Osteoblast (primary cell): ENCODE measurements at places on chromosomes 2 and 18.

GRCh38 chr18:62209046-62209445 lies 22.0 kb downstream of the RELCH start:
- DNase-seq, result no peak

GRCh38 chr18:61703508-61703907 lies 189.3 kb downstream of the RNF152 start:
- DNase-seq, result no peak

GRCh38 chr2:120550282-120550681 lies 185.4 kb upstream of the GLI2 start:
- no peak for DNase-seq

GRCh38 chr2:232655392-232655791 lies 22.0 kb downstream of the EFHD1 start:
- no peak for DNase-seq

GRCh38 chr2:30770816-30771576 lies 36.2 kb downstream of the CAPN13 start:
- DNase-seq, result no peak

DNA sequence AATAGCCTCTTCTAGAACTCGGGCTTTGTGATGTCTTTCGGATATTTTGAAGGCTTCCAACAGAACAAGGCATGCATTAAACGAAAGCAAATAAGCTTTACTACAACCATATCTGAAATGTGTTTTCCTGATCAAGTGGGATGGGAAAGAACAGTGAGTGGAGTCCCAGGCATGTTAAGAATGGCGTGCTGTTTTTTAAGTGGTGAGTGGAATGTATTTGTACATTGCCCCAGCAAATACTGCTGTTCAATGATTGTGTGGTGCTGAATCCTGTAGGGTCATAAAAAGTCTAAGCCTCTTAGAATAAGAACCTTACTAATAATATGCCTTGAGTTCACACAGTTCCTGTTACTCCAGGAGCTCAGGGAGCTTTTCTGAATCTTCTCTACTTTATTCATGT lies 52.5 kb downstream of the POMC start:
- no peak for DNase-seq

DNA sequence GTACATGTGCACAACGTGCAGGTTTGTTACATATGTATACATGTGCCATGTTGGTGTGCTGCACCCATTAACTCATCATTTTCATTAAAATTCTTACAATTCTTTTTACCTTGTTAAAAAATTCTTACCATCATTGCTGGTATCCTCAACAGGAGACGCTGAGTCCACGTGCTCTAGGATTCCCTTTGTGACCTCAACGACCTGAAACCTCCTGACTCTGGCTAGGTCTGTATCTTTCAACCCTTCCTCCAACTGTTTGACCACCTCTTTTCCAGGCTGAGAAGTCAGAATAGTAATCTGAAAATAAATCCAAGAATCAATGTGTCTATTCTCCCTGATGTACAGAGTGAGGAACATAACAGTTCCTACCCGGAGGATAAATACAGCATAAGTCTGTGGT lies 41.2 kb downstream of the M1AP start:
- DNase-seq, result no peak

DNA sequence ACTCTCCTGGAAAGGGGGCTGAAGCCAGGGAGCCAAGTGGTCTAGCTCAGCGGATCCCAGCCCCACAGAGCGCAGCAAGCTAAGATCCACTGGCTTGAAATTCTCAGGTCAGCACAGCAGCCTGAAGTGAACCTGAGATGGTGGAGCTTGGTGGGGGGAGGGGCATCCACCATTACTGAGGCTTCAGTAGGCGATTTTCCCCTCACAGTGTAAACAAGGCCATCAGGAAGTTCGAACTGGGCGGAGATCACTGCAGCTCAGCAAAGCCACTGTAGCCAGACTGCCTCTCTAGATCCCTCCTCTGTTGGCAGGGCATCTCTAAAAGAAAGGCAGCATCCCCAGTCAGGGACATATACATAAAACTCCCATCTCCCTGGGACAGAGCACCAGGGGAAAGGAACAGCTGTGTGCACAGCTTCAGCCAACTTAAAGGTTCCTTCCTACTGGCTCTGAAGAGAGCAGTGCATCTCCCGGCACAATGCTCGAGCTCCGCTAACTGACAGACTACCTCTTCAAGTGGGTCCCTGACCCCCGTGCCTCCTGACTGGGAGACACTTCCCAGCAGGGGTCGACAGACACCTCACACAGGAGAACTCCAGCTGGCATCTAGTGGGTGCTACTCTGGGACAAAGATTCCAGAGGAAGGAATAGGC lies 282.3 kb upstream of the EPC2 start:
- DNase-seq, result no peak

DNA sequence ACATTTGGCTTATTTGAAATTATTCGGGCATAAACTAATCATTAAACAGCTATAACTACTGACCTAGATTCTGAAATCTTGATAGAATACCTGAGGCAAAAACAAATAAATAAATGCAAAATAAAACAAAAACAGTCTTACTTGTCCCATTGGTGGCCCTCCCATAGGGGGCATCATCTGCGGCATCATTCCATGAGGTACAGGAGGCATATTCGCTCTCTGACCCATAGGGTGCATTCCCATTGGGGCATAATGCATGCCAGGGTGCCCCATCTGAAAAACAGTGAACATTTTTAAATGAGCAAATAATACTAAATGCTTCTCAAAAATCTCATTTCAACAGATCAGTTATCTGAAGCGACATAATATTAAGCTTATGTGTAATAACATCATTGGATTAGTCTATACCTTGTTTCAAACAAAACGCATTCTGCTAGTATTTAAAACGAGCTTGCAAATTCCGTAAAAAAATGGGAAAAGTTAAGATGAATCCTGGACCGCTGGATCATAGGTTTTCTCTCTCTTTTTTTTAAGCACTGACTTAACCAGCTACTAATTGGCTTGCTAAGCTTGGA lies 1.3 kb downstream of the PRPF40A start:
- no peak for DNase-seq

GRCh38 chr2:235234736-235235135 lies 259.1 kb upstream of the AGAP1 start:
- peak; percentile 83 for DNase-seq

GRCh38 chr18:51275712-51276476 lies 78.4 kb upstream of the MEX3C start:
- DNase-seq, result no peak

GRCh38 chr2:240797914-240798313 lies 22.1 kb downstream of the KIF1A start:
- peak; percentile 54 for DNase-seq

- no peak for DNase-seq
These were observed 130.5 kb downstream of the BCL11A start for GRCh38 chr2:60422826-60423483.

DNA sequence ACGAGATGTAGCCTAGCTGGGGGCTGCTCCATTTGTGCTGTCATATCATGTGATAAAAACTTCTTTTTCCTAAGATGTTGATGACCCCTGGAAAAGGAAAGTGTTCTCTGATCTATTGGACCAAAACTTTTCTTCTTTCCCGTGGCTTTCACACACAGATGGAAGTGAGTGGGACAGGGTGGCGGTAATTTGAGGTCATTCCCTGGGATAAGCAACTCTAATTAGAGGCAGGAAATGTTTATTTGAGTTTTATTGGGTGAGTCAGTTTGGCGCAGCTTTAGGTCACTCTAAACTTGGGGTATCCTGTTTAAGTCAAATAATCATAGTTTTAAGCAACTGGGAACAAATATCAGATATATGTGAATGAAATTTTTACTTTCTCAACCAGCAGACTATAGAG lies 221.0 kb upstream of the EPAS1 start:
- DNase-seq, result peak; percentile 79

DNA sequence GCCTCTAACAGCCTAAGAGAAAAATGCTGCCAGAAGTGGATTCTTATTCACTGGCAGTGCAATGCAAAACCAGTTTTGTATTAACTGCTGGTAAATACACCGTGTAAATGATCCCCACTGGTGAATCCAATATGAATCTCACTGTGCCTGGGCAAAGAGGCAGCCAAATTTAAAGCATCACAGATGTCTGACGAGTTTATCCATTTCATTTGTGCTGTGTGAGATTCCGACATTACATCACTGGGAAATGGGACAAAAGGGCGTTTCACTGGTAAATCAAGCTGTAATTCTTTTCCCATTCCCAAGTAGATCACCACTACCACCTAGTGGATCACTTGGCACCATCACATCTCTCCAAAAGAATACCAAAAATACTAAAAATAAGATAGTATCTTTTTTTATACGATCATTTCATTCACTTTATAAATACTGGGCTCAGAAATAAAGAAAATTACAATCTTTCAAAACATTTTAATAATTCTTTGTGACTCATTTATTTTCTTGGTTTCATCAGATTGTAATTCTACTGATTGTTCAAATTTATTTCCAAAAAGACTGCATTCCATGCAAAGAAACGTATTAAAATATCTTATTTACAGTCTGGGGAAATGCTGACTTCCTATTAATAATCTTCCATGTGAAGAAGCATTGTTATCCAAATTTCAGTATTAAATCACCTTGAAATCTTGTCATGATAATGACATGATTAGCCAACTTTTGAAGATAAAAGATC lies 125.6 kb downstream of the GRB14 start:
- peak; percentile 26 for DNase-seq

DNA sequence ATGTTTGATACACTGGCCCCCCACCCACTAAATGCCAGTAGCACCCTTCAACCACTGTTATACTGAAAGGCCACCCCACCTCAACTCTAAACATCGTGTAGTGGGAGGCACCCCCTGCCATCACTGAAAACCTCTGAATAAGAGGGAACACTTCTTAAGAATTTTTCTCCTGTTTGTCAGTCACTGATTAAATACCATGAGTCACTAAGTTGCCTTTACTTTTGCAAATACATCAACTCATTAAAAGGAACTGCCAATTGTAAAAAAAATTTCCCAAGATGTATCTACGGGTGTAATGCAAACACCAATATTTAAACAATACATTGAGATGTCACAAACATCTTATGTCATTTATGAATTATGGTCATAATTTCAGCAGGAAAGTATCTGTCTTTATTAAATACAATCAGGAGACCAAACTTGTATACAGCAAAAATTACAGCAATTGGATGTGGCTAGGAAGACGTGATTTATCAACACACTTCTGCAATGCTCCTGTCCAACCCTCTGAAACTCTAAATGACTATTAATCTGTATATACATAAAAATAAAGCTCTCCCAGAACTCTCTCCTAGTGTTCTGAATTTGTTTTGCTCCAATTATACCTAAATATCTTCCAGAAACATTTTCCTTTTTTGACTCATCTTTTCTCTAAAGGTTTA lies 144.1 kb upstream of the STK17B start:
- DNase-seq, result peak; percentile 45

DNA sequence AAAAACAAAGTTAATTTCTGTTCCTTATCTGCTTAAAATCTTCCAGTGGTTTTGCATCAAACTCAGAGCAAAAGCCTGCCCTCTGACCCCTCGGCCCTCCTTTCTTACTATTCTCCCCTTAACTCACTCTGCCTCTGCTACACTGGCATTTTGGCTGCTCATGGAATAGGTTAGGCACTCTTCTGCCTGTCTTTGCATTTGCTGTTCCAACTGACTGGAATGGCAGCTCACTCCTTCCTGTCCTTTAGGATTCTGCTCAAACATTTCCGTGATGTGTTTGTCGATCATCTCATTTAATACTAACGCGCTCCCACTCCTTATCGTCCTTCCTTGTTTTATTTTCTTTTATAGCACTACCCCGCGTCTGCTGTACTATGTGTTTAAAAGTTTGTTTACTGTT lies 815 bp downstream of the CEBPZ start:
- DNase-seq, result no peak

GRCh38 chr2:95344656-95345055 lies 47.5 kb downstream of the KCNIP3 start:
- DNase-seq, result peak; percentile 47

GRCh38 chr2:209640358-209640757 lies 131.3 kb upstream of the UNC80 start:
- peak; percentile 43 for DNase-seq

DNA sequence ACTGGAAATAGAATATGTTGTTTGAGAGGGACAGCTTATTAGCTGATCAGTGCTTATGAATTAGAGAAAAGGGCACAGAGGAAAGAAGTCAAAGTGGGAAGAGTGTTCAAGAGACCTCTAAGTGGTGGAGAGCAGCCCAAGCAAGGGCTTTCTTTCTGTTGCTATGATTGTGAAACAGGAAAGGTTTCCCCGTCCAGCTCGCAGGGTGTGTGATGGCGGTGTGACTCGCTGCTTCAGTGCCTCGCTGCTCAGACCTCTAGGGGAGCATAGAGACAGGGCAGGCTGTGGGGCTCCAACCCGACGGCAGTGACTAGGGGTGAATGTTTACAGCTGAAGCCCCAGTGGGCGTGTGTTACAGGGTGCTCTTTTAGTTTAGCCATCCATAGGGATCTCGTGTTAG lies 166.5 kb upstream of the COPS8 start:
- no peak for DNase-seq

GRCh38 chr2:45867349-45867748 lies 215.9 kb downstream of the PRKCE start:
- DNase-seq, result no peak

DNA sequence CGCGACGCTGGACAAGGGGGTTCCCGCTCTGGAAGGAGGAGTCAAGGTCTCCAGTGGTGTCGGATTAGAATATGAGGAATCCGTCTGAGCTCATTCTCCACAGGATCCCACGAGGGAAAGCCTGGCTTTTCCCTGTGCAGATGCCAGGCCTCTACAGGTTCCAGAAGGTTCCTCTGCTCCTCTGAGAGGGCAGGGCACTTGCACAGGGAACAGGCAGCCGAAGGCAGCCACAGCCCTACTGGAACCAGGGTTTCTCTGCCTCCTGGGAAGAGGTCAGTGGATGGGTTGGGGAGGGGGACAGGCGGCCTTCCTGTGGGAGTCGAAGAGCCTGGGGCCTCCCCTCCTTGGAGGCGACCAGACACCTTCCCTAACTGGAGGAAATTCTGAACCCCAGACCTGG lies 1.7 kb upstream of the AQP12A start:
- DNase-seq, result peak; percentile 56

DNA sequence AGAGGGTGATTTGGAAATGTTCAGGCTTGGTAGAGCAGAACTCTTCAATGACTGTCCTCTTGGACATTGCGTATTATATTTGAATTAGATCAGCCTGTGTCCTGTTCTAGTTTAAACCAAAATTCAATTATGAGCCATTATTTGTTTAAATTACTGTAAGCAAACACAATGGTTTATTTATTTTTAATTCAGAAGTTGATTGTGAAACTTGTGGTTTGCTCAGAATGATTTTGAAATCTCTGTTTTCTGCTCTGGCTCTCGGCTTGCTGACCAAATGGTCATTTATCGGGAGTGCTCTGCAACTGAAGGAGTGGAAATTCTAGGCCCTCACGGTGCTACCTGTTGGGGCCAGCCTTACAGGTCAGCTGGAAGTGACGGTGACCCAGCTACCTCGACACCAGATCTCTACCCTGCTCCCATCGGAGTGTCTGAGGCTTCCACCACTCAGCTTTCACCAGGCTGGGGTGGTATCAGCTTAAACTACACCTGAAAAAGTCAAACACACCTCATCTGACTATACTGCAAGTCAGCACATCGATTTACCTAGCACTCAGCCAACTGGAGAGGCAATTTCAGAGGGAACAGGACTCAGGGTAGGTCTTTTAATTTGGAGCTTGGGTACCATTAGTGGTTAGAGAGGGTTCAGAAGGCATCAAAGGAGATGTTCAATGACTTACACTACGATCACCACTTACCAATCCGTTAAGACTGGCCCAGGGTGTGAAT lies 36.8 kb upstream of the GPD2 start:
- no peak for DNase-seq

- DNase-seq, result no peak
These were observed 6.1 kb downstream of the FBXO11 start for GRCh38 chr2:47899915-47900816.
